Fibroblast of lung (primary cell): ENCODE measurements at places on chromosomes 2 and 18.
A peak's percentile ranks its signal among the peaks of the same experiment; 100 is the strongest.

- DNase-seq = no peak
Observed at GRCh38 chr2:44110444-44110843, 58.2 kb upstream of the PPM1B start.

GRCh38 chr18:35851286-35851970 is 121.1 kb upstream of the RMP24 start:
- DNase-seq = no peak

- peak; percentile 2 for DNase-seq
Observed at GRCh38 chr2:168935810-168936581, 34.9 kb downstream of the G6PC2 start.

- DNase-seq = no peak
Observed at GRCh38 chr2:120902592-120902991, 166.9 kb downstream of the GLI2 start.

DNA sequence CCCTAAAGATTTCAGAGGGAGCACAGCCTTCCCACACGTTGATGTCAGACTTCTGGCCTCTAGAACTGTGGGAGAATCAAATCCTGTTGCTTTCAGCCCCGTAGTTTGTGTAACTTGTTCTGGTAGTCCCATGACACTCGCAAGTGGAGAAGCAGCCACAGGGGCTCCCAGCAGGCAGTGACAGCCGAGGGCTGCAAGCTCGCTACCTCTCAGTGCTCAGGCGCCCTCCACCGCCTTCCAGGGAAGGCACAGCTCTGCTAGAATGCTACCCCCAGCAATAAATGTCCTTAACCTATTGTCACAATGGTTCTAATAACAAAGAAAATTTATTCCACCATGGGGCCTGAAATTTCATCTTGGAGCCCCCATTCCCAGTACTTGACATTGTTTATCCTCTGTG is 143.1 kb upstream of the ZNF236 start:
- no peak for DNase-seq

DNA sequence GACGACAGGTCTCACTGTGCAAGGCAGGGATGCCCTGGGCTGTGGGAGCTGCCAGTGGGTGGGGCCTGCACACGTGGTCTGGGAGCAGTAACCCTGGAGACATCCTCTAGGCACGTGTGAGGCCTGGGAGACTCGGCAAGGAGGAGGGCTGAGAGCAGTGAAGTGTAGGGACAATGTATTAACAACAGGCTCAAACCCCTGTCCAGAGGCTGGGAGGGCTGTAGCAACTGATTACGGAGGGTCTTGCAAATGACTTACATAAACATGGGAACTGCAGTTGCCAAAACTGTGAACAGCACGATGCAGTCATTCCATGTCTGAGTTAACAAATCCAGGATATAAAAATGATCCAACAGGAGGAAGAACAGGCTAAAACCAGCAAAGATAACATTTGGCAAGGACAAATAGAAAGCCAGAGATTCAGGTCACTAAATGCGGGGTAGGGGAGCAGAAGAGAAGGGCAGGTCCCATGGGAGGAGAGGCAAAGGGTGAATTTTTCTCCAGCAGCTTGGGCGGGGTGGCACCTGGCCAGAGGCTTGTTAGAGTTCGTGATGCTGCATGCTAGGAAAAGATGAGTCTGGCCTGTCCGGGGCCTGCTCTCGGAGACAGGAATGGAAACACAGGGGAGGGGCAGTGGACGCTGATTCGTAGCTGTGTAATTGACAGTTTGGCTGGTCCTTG is 44.9 kb downstream of the CYP27C1 start:
- DNase-seq = peak; percentile 30

DNA sequence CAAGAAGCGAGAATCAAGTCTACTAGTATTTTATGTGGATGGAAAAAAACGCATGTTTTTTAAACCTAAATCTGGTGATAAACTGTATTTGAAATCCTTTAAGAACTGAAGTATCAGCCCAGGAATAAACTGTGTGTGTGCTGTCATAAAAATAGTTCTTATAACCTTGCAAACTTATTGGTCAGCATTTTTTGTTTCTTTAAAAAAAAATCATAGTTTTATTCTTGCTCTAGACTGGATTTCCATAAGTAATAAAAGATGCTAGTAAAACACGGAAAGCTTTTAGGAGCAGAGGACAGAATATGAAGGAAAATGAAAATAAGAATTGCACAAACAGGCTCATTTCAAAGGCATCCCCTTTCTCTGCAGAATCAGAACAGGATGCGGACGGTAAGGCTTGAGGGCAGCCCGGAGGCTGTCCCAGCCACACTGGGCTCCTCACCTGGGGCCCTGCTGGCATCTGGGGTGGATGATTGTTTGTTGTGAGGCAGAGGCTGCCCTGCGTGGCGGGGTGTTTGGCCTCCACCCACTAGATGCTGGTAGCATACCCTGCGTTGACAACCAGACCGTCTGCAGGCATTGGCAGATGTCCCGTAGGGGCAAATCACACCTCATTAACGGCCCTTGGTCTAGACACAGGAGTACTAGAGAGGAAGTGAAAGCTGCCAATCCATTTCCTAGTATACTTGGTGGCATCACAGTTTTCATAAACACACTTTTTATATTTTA is 52.5 kb downstream of the MBP start:
- DNase-seq = no peak

DNA sequence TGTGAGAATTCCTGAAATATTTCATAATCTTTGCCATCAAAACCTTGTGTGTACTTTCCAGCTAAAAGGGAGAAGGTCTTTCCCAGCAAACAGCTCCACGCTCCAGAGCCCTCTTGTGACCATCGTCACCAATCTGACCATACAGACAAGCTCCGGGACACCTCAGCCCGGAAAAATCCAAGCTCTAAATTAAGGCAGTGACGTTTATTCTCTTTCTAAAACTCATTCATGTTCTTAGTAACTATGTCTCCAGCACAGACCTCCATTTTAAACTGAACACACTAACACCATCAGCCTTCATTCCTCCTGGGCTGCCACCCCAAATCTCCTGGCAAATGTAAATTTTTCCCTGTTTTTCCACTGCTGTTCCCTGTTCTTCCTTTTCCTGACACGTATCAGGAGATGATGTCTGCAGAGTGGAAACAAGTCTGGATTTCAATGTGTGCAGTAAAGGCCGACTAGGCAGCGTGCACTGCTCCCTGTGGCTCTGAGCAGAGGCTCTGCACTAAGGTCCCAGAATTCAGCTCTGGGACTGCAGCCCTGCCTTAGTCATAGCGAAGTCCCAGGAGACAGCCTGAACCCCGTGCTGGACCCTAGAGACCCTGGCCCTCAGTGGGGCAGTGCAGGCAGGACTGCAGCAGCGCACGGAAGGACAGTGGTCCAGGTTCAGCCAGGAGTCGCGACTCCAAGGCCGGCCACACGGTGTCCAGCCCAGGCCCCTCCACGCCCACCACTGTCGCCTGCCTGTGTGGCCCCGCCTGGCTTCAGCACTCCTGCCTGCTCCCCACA is 452.5 kb upstream of the SALL3 start:
- no peak for DNase-seq

GRCh38 chr2:162917626-162918025 is 79.1 kb upstream of the KCNH7 start:
- DNase-seq = no peak

DNA sequence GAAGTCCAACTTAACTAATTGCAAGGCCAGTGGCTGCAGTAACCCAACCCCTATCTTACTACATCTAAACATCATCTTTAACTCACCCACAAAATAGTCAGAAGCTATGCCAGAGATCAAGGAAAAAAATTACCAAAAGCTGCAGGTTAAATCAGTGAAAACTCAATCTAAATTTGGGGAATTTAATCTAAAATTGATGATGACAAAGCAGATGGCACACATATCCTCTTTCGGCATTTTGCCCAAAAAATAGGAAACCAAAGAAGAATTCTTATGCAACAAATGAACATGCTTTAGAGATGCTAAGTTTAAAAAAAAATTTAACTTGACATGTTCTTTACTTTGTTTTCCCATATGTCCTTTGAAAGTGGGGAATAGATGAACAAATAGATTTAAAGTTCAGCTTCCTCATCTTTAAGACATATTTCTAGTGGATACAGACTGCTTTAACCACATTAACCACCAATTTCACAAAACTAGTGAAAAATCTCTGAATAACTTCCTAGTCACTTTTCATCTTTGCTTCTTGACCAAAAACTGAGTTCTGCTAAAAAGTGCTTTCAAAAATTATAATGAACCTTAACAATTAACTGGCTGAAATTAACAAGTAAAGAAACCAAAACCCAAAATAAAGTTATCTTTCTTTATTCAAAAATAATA is 74.3 kb upstream of the CCDC150 start:
- DNase-seq = no peak

DNA sequence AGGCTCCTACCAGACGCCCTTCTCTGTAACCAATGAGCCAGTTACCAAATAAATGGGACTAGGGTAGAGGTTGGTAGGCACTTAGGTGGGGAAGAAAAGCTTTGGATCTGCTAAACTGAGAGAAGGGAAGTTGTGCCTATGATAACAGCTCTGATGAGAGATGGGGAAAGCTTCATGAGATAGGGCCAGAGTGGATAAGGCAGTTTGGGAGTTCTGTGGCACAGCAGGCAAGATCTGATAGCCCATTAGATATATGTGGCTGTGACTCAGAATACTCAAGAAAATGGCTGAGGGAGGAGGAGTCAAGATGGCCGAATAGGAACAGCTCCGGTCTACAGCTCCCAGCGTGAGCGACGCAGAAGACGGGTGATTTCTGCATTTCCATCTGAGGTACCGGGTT is 99.8 kb downstream of the PDE11A start:
- DNase-seq = no peak

- no peak for DNase-seq
Observed at GRCh38 chr2:41966920-41967319, 80.9 kb upstream of the PKDCC start.

DNA sequence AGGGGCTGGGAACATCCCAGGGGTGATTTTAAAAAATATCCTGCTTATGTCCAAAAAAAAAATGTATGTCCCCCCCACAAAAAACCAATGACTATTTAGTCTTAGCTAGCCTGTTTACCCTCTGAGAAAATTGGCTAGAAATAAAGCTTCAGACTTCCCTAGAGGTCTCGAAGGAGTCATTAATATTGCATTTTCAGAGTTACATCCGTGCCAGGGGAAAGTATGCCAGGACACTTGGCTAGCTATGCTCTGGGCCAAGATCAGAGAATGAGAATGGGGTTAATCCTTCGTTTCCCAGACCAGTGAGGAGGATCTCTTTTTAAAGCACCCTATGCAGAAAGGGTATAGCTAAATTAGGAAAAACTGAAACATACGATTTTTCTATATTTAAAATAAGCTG is 183.6 kb downstream of the MC4R start:
- no peak for DNase-seq

DNA sequence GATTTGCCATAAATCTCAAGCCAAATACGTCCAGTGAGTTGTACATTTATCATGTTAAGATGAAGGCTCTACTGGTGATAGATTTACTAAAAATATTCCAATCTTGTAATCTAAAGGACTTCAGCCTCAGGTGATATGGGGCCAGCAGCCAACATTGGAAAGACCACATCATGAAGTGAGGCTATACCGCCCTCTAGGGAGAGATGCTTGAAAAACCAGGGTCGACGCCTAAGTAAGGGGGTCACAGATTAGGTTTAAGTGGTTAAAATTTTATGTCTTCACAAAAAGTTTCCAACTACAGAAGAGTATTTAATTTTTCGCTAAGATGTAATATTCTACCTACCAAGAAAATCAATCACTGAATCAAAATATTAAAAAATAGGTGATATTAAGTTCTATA is 33.3 kb downstream of the DOCK10 start:
- DNase-seq = no peak

GRCh38 chr18:3529077-3529476 is 79.1 kb downstream of the TGIF1 start:
- DNase-seq = no peak

- peak; percentile 94 for DNase-seq
Observed at GRCh38 chr18:28584731-28585130, 407.8 kb upstream of the CDH2 start.

DNA sequence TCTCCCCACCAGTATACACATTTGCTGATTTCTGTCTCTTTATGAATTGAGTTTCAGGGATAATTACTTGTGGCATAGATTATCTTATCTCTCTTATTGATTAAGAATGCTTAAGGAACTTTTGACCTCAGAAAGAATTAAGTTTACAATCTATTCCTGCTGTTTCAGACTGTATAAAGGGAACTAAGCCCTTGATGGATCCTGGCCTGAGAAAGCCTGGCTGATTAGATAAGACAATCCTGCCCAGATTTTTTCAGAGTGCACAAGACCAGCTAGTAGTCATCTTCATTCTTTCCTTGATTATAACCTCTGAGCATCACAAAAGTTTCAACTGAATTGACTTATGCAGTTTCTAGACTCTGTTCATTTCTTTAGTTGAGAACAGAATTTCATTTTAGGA is 22.7 kb upstream of the TFPI start:
- DNase-seq = peak; percentile 25

GRCh38 chr2:76281156-76281841 is 570.6 kb upstream of the GCFC2 start:
- no peak for DNase-seq

DNA sequence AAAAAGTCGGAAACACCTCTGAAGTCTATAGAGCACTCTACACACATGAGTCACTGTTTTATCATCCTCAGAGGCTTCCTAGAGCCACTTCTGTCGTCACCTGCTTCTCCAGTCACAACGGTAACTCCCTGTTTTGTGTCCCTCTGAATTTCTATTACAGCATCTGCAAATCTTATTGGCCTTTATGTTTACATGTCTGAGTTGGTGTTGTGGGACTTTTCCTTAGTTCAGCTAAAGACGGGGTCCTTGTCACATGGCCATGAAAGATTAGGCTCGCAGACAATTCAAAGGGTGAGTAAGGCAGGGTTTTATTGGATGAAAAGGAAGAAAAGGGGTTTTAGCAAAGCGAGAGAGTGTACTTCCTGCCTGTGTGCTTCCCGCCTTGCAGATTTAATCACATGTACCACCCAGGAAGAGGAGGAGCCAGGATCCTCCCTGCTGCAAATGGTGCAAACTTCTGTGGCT is 185.6 kb downstream of the LPIN1 start:
- DNase-seq = no peak

- DNase-seq = no peak
Observed at GRCh38 chr18:24043403-24043802, 28.8 kb downstream of the TTC39C start.

DNA sequence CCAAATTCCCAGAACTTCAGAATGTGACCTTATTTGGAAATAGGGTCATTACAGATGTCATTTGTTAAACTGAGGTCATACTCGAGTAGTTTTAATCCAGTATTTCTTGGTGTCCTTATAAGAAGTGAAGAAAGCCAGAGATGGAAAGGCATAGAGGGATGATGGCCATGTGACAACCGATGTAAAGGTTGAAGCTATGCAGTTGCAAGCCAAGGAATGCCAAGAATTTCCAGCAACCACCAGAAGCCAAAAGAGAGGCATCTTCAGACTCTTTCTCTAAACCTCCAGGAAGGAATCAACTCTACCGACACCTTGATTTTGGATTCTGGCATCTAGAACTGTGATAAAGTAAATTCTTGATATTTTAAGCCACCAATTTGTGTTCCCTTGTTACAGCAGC is 242.2 kb downstream of the CDH20 start:
- DNase-seq = peak; percentile 39

DNA sequence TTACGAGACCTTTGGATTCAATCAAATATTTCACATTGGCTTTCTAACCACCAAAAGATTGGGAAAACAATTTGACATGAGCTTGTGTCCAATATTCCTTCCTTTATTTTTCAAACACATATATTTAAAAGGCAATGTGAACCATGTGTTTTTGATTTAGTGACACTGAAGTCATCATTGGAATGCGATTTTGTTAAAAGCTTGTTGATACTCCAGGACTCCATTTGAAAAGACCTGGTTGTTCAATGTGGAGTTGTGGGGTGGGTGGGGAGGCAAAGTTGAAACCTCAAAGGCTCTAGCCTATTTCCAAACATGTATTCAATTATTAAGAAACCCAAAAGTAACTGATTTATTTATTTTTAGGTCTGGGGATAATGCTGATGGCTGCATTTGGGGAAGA is 114.1 kb upstream of the TRIB2 start:
- peak; percentile 47 for DNase-seq
